ENCODE measurements at places on chromosomes 1 and 21.

DNA sequence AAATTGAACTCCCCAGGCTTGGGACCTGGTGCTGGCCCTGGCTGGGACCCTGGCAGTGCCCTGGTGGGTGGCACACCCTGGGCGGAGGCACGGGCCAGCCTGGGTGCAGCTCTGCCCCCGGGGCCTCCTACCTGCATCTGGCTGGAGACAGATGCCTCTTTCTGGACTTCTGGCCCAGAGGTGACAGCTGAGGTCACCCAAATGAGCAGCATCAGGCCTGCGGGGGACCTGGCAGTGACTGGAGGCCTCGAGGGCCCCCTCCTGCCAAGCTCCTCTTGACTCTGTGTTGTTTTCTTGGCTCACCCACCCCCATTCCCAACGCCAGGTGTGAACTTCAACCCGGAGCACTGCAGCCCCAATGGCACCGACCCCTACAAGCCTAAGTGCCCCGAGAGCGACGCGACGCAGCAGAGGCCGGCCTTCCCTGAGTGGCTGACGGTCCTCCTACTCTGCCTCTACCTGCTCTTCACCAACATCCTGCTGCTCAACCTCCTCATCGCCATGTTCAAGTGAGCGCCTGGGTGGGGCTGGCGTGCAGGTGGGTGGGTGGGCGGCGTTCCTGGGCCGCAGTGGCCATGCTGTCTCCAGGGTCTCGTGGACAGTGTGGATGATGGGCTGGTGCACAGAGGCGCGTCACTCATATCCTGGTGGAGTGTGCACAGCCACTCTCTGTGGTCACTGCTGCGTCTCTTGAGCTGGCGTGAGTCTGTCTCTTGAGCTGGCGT, 41.6 kb upstream of the LRRC3 start:
- DNase-seq, result no peak

- DNase-seq, result no peak
Measured at GRCh38 chr1:221035662-221036153, 156.5 kb downstream of the HLX start.

DNA sequence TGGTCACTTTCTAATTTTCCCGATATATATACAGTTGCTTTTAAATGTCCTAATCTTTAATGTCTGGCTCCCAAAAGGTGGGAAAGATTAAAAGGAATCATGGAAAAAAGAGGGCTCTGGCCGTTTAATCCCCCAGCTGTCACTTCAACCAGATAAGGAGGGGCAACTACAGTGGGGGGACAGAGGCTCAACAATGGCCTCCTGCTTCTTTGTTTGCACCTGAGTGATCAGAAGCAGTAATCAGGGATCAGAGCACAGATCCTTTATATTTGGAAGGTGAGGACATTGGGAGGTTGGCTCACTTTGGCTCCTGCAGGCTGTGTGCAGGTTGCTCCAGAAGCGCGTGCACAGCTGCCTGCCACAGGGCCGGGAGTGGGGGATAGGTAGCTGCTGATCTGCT, 212.8 kb downstream of the FMN2 start:
- no peak for DNase-seq

DNA sequence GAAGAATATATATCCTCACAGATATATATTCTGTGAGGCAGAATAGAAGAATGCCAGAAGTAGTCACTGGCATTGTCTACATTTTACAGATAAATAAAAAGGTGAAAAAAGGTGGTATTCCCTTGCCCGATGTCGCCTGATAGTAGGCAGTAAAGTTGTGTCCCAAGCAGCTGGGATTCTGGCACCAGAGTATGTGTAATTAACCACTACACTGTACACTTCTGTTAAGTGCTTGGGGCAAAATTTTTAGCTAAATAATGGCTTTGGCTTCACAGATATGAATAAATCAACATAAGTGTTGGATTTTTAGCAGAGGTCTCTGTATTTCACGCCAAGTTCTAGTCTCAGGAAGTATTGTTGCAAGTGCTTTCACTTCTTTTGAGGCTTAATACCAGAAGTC, 13.3 kb upstream of the CASQ2 start:
- DNase-seq, result no peak

DNA sequence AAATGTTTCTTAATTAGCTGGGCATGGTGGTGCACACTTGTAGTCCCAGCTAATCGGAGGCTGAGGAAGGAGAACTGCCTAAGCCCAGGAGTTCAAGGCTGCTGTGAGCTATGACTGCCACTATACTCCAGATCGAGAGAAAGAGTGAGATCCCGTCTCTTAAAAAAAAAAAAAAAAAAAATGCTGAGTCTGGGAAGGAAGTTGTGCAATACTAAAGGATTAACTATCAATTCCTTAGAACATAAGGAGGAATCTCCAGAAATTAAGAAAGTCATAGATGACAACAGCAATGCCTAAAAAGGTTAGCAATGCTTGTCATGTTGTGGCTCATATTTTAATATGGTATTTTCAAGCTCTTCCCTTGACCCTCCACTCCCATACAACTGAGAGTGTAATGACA, 5.3 kb downstream of the LUZP1 start:
- DNase-seq, result no peak

DNA sequence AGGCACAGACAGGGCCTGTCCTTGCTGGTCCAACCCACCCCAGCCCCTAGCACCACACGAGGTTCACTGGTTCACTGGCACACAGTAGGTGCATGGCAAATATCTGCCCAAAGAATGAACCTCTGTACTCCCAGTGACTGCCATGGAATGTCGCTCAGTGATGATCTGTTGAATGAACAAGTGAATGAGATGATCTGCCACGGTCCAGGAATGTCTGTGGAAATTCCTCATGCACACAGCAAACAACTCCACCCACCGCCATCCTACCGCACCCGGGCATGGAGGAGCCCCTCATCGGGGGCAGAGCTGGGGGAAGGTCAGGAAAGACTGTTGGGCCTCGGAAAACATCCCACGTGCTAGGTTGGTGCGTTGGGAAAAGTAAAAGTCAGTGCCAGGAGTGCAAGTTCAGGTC, 1.7 kb downstream of the HSPG2 start:
- no peak for DNase-seq

GRCh38 chr21:44708213-44708865, 3.0 kb downstream of the TSPEAR start:
- no peak for DNase-seq

- DNase-seq, result no peak
Measured at GRCh38 chr1:108199201-108199691, 897 bp downstream of the SLC25A24 start.

DNA sequence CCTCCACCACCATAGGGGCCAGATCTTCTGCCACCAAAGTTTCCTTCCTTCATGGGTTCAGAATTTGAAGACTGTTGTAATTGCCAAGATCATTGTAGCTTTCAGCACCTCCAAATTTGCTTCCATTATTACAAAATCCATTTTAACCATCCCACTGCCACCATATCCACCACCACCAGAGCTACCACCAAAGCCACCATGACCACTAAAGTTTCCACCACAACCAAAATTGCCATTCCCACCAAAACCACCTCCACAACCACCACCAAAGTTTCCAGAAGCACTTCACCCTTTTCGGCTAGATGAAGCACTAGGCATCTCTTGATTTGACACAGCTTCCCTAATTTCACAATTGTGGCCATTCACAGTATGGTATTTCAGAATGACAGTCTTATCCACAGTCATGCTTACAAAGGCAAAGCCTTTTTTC, 45.2 kb downstream of the SLC30A7 start:
- no peak for DNase-seq

DNA sequence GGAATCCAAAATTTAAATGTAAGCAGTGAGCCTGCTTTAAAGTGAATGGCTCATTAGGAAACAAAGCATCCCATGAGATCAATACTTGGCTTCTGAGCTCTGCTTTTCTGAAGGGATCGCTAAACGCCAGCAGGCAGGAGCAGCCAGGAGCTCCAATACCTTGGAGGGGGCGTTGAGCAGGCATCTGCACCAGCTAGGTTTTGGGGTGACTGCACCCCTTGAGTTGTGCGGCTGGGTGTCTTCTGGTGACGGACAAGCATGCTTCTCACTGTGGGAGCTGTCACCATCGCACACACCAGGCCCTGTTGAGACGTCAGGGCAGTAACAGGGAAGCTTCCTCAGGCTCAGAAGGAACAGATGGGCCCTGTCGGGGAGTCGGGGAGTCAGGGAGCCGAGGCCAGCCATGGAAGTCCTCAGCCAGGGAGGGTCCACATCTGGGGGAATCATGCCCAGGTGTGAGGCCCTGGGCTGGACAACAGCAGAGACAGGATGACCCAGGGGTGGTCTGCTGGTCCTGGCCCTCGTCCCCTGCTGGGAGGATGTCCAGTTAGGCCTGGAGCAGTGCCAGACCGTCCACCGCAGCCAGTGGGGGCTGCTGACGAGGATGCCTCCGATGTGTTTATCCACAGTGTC, 57.9 kb upstream of the ADARB1 start:
- no peak for DNase-seq

GRCh38 chr1:203521812-203522211, 27.9 kb downstream of the OPTC start:
- no peak for DNase-seq

DNA sequence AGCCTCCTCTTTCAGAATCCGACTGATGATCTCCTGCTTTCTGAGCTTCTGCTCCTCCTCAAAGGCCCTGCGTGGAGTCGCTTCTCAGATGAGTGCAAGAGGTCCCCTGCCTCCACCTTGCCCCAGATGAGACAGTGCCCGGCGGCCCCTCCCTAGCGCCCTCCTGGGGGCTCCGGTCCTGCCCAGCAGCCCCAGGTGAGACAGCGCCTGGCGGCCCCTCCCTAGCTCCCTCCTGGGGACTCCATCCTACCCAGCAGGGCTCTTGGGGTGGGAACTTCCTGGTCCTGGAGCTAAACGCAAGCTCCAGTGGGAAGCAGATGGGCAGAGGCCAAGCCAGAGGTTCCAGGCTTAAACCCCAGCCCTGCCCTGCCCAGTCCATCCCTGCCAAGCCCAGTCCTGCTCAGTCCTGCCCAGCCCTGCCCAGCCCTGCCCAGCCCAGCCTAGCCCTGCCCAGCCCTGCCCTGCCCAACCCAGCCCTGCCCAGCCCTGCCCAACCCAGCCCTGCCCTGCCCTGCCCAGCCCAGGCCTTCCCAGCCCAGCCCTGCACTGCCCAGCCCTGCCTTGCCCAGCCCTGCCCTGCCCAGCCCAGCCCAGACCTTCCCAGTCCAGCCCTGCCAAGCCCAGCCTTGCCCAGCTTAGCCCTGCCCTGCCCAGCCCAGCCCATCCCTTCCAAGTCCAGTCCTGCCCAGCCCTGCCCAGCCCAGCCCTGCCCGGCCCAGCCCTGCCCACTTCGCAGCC, 34.6 kb downstream of the CFAP74 start:
- no peak for DNase-seq

- no peak for DNase-seq
Measured at GRCh38 chr1:19232524-19232846, 18.8 kb downstream of the EMC1 start.

- no peak for DNase-seq
Measured at GRCh38 chr1:119550381-119550780, 43.4 kb downstream of the HSD3B1 start.

DNA sequence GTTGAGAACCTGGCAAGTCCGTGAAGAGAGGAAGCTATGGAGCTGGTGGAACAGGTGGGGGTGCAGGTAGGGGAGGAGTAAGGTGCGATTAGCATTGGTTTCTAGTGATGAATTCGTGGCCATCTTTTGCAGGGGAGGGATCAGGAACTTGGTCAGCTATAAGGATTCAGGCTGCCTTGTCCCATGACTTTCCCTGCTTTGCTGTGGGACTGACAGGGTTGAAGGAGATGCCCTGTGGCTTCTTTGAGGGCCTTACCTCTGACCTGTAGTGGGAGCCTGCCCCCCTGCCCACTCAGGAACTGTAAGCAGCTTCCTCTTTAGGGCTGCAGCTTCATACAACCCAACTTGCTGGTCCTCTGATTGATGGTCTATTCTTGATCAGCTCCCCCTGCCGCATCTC, 84.7 kb upstream of the CD34 start:
- DNase-seq, result no peak

- no peak for DNase-seq
Measured at GRCh38 chr1:175043824-175044223, 20.6 kb upstream of the MRPS14 start.

DNA sequence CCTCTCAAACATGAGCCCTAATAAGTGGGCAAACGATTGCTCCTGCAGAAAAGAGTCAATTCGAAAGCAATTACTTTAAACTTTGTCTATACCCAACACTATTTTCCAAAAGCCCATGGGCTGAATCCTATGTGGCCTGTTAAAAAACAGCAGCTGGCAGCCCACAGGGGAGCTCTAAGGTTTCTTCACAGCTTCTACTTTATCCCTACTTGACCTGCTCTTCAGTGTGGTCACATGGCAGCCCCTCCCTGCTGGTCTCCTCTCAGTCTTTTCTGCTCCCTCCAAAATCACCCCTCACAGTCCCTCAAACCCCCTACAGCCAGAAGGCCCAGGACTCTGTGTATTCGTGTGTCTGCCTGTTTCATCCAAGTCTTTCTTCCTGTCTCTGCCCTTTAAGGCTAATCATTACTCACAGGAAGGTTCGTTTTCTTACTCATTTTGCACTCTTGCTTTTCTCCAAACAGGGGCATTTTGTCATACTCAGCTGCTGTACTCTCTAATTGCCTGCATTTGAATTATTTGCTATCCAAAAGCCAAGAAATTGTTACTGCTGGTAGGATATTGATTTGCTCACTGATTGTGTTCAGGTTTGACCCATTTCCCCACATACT, 62.4 kb upstream of the FAM3B start:
- DNase-seq, result no peak

GRCh38 chr1:114134518-114134917, 19.2 kb downstream of the SYT6 start:
- DNase-seq, result no peak

DNA sequence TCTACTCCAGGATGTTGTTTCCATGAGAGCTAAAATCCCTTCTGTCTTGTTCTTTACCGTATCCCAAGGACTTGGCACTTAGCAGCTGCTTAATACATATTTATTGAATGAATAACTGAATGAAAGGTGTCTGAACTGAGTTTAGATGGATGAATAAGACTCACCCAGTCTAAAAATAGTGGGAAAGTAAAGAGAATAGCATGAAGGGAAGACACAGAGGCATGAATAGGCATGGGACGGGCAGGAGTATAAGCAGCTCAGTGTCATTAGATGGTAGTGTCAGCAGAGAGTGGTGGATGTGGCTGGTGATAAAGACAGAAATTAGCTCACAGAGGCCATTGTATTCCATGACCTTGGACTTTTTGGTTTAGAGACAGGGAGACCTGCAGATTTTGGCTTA, 9.2 kb downstream of the IL12RB2 start:
- DNase-seq, result no peak

- no peak for DNase-seq
Measured at GRCh38 chr1:215005656-215006345, 76.7 kb upstream of the KCNK2 start.

- DNase-seq, result no peak
Measured at GRCh38 chr1:114150016-114150415, 3.7 kb downstream of the SYT6 start.

- no peak for DNase-seq
Measured at GRCh38 chr1:27562021-27562420, 41.9 kb downstream of the AHDC1 start.

GRCh38 chr1:74504933-74505512, 7.4 kb downstream of the LRRC53 start:
- DNase-seq, result no peak

- DNase-seq, result no peak
Measured at GRCh38 chr1:212410231-212410820, 4.4 kb downstream of the PACC1 start.

All from activated CD4-positive, alpha-beta T cell treated with anti-CD3 and anti-CD28 coated beads, Interleukin-2, amount 50 U/mL, for 4 hours (primary cell).